SW480 (cell line): ENCODE measurements at places on chromosomes 1 and 21.

DNA sequence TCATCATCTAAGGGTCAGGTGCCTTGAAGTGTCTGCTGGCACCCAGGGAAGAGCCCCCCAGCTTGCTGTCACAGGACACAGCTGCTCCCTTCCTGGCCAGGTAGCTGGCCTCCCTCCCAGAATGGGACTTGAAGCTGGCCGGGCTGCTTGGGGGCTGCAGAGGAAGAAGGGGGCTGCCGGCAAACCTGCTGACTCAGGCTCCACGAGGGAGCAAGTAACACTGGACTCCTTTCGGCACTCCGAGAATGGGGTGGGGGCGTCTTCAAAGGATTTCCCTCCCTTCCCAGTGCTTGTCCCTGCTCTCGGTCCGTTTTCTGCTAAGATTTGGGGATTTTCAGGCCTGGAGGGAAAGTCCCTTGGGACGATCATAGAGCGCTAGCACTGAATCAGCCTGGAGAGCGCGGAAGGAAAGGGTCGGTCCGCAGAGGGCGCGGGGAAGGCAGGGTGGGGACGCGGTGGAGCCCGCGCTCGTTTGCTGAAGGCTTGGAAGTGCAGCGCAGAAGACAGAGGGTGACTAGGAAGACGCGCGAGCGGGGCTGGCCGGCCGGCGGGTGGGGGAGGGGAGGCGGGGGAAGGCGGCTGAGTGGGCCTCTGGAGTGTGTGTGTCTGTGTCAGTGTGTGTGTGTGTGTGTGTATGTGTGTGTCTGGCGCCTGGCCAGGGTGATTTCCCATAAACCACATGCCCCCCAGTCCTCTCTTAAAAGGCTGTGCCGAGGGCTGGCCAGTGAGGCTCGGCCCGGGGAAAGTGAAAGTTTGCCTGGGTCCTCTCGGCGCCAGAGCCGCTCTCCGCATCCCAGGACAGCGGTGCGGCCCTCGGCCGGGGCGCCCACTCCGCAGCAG is at the start of gene CSF1:
TSS of gene CSF1 (plus strand) at position 727 of the 840 bp plus-strand sequence. CDS start 175 bp downstream, outside the sequence.
- peak; percentile 36 for DNase-seq

DNA sequence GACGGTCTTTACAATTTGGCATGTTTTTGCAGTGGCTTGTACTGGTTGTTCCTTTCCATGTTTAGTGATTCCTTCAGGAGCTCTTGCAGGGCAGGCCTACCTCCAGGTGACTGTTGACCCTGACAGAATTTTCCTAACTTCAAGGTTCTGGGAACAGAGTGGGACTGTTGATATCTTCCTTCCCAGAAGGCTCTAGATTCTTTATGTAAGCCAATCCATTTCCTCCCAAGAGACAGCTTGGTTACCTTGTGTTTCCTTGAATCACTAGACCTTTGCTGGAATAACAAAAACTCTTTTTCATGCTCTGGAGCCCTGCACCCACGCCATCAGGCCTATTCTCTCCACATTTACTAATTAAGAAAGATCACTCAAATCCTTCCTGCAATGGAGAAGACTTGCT is 67.0 kb downstream of the C21orf91 start:
- no peak for DNase-seq

- peak; percentile 50 for DNase-seq
These were observed 112.2 kb downstream of the BRINP2 start for GRCh38 chr1:177282976-177283375.

- DNase-seq, result no peak
These were observed 11.4 kb downstream of the TTC34 start for GRCh38 chr1:2789986-2790581.

- DNase-seq, result peak; percentile 4
These were observed 9.1 kb upstream of the IFI16 start for GRCh38 chr1:159000625-159001024.

- no peak for DNase-seq
These were observed 16.2 kb downstream of the MRAP start for GRCh38 chr21:32314806-32315205.

- no peak for DNase-seq
These were observed 34.8 kb downstream of the ZMYND12 start for GRCh38 chr1:42420911-42421585.

DNA sequence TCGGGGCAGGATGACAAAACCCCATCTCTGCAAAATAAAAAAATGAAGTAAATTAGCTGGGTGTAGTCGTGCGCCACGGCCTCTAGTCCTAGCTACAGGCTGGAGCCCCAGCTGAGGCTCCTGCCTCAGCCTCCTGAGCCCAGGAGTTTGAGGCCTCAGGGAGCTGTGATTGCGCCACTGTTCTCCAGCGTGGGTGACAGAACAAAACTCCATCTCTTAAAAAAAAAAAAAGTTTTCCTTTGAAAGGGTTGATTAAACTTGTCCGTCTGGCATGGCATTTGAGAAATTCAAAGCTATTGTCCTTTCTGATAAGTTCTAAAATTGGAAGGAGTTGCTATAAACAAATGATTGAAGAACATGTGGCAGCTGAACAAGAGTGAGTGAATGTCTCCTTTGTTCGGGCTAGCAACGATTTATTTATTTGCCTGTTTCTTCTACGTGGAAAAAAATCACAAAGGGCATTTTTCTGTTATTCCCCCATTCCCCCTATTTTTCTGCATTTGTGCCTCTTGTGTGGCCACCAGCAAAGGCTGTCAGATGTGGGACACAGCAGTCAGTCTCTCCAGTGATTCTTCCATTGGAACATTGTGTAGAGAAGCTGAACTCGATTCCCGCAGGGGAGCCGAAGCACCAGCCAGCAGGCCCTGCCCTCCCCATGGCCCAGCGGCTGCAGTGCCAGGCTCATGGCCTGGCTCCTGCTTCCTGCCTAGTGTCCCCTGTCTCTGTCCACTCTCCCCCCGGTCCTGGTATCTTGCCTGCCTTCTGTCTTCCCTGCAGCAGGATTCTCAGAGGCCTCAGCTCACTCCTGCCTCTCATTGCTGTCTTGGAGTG is 21.5 kb upstream of the PWP2 start:
- DNase-seq, result no peak

DNA sequence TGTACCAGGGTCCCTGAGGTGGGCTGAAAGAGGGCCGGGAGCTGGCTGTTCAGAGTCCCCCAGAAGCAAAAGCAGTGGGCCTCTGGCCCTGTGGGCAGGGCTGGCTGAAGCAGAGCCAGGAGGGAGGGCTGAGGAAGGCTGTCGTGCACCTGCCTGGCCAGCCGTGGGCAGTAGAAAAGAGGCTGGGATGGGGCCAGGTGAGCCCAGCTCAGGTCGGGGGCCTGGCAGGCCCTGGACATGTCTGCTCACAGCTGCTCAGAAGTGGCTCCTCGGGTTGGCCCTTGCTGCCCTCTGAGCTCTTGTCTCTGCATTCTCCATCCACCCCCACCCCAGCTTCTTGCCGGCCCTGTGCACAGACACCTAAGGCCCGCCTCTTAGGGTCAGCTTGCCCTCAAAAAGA is 60.0 kb downstream of the TCP10L start:
- DNase-seq, result no peak

- DNase-seq, result no peak
These were observed 26.3 kb upstream of the ST6GALNAC3 start for GRCh38 chr1:76048219-76048618.

DNA sequence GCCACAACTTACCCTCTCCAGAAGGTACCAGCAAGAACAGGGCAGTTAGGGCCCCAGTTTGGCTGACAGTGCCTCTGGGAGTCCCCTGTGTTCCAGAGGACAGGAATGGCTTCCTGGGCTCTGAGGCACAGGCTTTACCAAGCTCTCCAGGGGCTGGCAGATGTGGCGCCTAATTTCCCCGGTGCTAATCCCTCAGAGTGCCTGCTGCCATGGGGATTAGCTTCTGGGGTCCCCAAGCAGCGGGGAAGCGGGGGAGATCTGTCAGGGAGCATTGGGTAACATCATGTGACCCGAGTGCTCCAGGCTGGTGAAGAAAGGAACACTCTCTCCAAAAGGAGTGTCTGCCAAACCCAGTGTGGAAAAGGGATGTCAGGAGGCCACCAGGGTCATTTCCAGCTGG is at the start of gene LACTBL1:
TSS of gene LACTBL1 (minus strand) at position 107 of the 400 bp plus-strand sequence. CDS start 550 bp downstream, outside the sequence.
- DNase-seq, result no peak

DNA sequence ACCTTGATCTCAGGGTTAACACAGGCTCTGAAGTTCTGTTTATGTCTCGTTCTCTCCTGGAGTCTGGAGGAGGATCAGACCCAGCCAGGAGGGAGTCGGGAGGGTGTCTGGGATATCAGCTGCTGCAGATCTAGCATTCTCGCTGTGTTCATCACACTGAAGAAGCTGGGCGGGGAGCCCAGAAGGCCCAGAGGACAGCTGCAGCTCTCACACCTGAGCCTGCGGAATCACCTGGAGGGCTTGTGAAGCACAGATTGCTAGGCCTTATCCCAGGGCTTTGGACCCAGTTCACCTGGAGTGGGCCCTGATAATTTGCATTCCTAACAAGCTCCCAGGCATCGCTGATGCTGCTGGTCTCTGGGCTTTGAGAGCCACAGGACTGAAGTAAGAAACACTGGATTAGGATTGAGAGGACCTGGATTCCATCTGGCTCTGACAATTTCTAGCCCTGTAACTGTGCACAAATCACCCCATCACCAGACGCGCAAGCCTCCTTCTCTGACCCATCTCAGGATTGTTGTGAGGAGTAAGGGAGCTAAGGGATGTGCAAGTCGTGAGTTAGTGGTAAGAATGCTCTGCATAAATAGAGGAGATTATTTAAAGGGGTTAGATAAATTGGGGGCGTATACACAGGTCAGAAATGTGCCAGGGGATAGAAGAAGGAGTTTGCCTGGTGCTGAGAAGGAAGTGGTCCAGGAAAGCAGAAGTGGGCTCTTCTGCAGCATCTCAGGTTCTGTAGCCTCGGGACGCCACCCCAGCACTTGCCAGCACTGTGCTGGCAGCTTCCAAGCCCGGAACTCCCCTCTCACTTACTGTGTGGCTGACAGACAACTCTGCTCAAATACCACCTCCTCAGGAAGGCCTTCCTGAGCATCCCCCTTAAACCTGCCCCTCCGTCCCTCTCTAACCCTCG is 19.1 kb downstream of the ABCA4 start:
- DNase-seq, result no peak

- no peak for DNase-seq
These were observed 22.1 kb upstream of the KCNA10 start for GRCh38 chr1:110540891-110541685.

DNA sequence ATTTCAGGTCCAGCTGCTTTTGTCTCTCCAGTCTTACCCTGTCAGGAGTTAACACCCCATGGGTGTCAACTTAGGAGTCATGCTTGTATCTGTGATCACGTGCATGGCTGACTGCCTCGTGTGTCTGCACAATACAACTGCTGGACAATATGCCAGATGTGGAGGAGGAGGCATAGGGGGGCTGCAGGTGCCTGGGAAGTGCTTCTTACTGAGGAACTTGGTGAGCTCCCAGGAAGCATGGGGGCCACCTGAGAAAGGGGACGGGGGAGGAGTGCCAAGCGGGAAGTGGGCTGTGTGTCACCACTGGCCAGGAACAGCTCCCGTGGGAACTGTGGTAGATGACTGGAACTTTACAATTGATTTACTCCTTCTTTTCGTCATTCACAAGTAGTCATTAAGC is 9.5 kb downstream of the RHEX start:
- DNase-seq, result no peak

DNA sequence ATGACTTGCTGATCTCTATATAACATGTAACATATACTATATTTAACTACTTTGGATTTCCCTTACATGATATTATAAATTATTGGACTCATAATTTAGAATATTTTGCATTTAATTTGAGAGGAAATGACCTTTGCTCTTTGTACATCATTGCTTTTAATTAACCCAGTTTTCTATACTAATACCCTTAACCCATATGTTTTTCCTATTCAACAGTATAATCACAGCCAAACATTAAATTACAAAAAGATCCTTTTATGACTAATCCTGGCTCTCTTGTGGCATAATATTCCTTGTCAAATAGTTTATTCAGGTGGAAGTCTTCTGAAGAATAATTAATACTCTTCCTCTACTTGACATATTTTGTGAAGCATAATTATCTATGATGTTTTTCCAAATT is 56.0 kb upstream of the GPR52 start:
- DNase-seq, result no peak

GRCh38 chr1:164644774-164645644 is 86.0 kb downstream of the PBX1 start:
- no peak for DNase-seq

- no peak for DNase-seq
These were observed 24.3 kb upstream of the PPP1R15B start for GRCh38 chr1:204435872-204436271.

DNA sequence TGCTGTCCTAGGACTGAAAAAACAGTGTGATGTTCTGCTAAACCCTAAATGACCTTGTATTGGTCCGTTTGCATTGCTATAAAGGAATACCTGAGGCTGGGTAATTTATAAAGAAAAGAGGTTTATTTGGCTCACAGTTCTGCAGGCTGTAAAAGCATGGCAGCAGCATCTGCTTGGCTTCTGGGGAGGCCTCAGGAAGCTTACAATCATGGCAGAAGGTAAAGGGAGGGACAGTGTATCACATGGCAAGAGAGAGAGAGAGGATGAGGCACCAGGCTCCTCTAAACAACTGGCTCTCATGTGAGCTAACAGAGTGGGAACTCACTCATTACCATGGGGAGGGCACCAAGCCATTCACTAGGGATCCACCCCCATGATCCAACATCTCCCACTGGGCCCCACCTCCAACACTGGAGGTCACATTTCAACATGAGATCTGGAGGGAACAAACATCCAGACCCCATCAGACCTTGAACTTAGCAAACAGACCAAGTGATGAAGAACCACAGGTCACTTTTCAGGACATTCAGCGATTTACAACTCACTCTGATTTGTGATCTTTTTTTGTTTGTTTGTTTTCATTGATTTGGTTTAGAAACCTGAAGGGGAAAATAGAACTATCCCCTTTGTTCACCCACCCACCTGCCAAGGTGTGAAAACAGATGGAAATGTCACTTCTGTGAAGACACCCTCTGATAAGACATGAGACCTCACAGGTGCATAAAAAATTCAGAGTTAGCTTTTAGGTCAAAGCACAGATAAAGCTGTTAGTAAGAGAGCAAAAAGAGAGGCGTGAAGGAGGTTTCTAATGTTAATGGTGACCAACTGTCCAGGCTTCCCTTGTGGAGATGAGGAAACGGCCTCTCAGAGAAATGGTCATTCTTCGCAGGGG is 104.2 kb upstream of the RALGPS2 start:
- no peak for DNase-seq

DNA sequence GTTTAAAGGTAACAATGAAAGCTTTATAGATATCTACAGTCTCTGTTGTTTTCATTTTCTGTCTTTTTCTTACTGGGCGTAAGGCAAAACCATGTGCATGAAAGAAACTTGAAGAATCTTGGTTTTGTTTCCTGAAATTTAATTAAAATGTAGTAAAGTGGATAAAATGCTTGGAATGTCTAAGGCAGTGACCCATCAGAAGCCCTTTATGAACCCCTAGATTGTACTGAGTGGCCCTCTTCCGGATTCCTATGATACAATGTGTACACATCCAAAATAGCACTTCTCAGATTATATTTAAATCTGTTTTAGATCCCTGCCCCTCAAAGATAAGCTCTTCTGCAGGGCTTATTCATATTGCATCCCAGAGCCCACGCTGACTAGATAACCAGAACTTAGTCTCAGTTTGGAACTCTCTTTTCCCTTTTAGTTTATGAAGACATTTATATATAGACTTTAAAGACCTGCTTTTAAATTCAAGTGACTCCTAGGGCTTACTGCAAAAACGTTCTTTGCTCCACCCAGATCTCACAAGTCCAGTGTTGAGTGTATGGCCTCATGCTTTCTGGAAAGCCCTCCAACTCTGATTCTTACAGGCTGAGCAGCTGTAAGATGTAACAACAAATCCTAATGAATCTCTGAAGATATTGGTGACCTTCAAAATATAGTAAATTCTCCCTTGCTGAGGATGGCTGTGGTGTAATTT is 142.9 kb downstream of the LRRC7 start:
- DNase-seq, result no peak
